GM12865 (cell line): ENCODE measurements at places on chromosomes 11 and 22.

DNA sequence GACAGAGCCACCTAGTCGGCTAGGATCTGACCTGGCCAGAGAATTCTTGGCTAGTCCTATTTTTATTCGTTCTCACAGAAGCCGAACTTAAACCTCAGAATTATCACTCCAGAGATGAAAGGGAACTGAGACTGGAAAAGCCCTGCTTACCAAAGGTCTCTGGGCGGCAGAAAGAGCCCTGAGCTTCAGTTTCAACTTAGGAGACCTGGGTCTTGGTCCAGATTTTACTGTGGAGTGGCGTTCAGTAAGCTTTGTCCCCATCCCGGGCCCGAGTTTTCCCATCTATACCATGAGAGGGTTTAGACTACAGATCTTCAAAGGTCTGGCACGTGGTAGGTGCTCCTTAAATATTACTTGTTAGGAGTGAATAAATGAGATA, 516 bp downstream of the NEU3 start:
- DNase-seq, result peak; percentile 40

DNA sequence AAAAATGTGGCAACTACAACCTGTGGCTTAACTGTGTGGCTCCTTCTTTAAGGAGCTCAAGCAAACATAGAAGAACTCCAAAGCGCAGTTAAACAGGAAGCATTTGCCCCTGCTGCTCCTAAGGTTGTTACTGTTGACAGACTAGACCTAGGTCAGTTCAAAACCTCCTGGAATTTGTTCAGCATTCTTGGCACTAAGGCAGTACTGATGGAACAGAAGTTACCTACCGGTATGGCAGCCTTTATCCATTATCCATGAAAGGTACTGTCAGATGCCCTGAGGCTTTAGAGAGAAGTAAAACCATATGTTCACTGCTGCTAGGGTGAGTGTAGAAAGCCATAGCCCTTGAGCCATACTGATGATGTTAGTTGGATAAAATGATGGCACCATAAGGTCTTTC, 916.5 kb upstream of the FAT3 start:
- no peak for DNase-seq

- no peak for DNase-seq
These were observed 5.1 kb upstream of the ARFGAP3 start for GRCh38 chr22:42862045-42862734.

- no peak for DNase-seq
These were observed 5.7 kb upstream of the SULT4A1 start for GRCh38 chr22:43867839-43868635.

DNA sequence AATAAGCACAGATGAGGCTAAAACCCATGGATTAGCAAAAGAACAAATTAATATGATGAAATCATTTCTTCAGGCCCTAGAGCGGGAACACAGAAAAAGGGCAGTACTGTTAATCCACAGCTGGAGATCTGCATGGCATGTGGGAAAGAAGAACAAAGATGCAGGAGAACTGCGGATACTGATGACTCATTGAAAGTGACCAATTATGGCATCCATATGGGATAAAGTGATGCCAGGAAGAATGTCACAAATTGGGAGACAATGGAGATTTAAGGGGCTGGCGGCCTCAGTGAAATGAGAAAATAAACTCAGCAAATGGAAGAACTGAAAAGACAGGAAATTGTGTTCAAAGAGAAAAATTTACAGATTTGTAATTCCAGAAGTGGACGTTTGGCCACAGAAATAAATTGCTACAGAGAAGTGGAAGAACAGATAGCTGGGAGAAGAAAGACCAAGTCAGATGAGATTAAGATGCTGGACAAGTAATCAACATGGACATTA, 39.4 kb downstream of the SIK3 start:
- DNase-seq, result no peak

DNA sequence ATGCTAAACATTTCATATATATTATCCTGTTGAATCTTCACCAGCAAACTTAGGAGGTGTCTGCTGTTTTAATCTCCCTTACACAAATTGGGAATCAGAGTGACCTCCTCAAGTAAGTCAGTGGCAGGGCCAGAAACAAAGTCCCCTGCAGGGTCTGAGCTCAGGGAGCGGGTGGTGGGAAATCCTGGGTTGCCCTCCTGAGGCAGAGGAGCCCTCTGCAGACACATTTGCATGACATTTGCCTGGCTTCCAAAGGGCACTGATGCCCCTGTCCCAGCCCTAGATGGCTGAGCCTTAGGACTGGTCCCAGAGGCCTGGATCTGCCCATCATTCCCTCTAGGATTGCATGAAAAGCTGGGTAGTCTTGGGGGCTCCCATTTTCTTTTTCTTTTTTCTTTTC, 2.1 kb upstream of the INPP5J start:
- no peak for DNase-seq

- DNase-seq, result no peak
These were observed at the start of gene FGF19 for GRCh38 chr11:69703768-69704507. TSS of gene FGF19 (minus strand) at chr11:69704022. CDS start at chr11:69703876, 146 bp downstream.

DNA sequence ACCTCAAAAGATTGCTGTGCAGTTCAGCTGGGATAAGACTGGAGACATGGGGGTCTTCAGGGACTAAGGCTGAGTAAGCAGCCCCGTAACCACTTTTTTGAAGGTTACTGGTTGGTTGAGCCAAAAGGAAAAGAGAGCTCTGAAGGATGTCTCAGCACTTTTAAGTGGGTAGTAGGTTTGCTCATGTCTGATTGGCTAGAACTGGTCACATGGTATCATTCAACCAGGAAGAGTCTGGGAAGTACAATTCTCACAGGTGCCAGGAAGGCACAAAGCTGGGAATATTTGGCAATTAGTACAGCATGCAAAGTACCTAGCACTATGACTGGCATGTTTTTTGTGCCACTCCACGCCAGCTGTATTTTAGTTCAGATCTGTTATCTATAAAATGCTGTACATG, 58.1 kb downstream of the SNX19 start:
- peak; percentile 22 for DNase-seq

GRCh38 chr11:117861151-117862018, 15.1 kb downstream of the FXYD6 start:
- DNase-seq, result no peak

- no peak for DNase-seq
These were observed 69.3 kb upstream of the TNRC6B start for GRCh38 chr22:40108396-40108795.

- no peak for DNase-seq
These were observed 5.0 kb downstream of the DPF2 start for GRCh38 chr11:65338676-65339075.

DNA sequence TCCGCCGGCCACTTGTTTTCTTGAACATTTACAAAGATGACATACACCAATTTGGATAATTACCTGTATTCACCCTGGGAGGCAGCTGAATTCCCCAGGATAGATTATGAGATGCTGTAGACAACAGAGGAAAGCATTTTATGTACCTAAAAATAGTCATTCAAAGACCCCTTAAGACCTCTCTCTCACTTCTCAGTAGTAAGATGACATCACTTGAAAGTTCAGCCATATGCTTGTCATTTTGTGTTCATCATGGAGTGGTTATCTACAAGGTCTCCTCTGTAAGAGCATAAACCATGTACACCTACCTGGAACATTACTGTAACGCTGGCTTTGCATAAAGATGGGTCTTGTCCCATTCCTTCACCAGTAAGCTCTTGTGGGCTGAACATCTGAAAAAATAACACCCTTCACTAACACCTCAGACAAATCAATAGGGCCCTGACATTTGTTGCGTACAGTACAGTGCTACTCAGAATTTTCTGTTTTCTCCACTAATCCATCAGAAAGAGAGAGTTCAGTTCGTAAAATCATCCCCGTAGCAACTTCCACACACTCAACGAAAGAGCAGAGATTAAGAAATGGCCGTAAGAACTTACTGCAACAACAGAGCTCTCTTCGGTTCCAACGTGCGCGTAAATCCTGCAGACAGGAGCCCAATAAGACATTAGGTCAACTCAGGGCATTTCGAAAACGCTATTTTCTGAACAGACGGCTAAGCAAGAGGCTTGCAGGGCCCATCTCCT, 15.6 kb upstream of the WDR74 start:
- DNase-seq, result peak; percentile 47

DNA sequence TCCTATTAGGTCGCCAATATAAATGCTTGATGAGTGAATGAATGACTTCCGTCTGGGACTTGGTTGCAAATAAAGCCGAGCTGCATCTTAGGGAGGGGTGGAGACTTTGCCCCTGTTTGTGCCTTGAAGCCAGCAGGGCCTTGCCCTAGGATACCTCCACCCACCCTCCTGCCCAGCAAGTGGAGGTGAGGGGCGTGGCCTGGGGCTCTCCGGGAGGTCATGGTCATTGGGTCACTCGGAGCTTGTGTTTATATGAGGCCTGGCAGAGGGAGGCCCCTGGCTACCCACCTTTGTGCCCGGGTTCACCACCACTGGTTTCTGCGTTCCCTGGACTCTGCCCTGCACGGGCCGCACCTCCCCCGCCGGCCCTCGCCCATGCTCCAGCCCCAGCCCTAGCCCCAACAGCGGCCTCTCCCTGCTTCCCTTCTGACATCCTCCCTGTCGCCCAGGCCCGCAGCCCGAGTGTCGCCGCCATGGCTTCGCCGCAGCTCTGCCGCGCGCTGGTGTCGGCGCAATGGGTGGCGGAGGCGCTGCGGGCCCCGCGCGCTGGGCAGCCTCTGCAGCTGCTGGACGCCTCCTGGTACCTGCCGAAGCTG, 4.3 kb downstream of the MPST start:
- DNase-seq, result no peak

GRCh38 chr11:88301488-88302140, 35.9 kb downstream of the CTSC start:
- peak; percentile 87 for DNase-seq

GRCh38 chr11:134592391-134592990, 180.4 kb upstream of the B3GAT1 start:
- peak; percentile 55 for DNase-seq

DNA sequence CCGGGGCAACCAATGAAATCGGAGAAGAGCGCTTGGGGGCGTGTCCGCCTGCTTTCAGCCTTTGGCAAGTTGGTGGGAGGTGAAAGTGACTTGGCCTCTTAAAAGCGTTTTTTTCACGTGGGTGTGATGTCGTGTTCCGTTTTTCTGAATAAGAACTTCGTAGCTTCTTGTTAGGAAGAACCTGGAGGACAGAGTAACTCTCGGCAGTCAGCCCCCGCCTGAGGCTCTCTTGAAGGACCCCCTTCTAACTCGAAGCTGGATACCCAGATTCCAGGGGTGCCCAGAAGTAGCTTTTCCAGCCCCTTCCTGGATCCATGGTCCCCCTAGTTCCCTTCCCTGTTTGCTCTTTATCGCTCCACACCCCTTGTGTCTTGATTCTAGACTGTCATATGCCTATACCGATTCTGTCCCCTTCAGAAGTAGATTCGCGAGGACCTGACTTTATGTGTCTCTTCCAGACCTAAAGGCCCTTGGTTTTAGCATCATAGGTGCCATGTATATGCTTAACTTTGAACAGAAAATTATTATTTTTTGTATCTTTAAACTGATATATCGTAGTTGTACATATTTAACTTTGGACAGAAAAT, 915 bp upstream of the OSBP start:
- no peak for DNase-seq

- DNase-seq, result no peak
These were observed 48.6 kb downstream of the SESN3 start for GRCh38 chr11:95182397-95182796.

GRCh38 chr22:43652845-43653244, 159.3 kb downstream of the EFCAB6 start:
- no peak for DNase-seq

DNA sequence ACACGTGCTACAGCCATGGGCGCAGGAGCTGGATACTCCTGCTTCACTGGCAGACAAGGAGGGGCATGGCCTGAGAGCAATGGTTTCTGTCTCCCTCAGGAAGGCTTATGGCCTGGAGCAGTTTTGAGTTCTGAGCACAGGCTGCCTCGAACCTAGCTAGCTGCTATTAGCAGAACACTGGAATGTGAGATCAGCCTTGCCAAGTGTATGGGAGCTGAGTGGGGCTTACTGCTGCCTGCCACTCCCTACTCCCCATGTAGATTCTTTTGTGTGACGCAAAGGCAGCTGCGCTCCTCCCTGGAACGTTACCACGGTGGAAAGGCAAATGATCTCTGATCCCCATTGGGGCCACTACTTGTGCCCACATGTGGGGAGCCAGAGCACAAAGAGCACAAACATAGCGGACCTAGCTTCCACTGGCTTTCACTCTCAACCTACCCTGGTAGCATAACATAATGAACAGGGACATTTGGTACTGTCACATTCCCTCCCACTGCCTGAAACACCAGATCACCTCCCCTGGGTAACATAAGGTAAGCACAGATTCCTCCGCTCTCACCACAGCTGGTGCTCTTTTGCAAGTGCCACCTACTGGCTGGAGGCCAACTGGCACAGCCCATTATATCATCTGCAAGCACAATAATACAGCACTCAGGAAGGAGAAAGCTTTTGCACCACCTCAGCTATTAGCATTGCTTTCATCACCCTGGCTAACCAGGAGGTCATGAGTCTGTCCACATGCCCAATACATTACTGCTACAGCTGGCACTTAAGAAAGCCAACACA, 84.6 kb upstream of the GUCY1A2 start:
- peak; percentile 8 for DNase-seq

- DNase-seq, result peak; percentile 63
These were observed 14.1 kb downstream of the WT1 start for GRCh38 chr11:32420937-32421901.

GRCh38 chr11:114358716-114359115, 41.6 kb downstream of the C11orf71 start:
- DNase-seq, result no peak

GRCh38 chr11:8315463-8315862, 51.8 kb upstream of the LMO1 start:
- no peak for DNase-seq

DNA sequence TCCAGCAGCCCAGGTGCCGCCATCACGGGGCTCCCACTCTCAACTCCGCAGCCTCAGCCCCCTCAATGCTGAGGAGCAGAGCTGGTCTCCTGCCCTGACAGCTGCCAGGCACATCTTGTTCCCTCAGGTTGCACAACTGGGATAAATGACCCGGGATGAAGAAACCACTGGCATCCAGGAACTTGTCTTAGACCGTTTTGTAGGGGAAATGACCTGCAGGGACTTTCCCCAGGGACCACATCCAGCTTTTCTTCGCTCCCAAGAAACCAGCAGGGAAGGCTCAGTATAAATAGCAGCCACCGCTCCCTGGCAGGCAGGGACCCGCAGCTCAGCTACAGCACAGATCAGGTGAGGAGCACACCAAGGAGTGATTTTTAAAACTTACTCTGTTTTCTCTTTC, at the start of gene SAA1:
SAA1 (plus strand) TSS at position 316 of the 400 bp plus-strand sequence. CDS start 624 bp downstream, outside the sequence.
- no peak for DNase-seq

DNA sequence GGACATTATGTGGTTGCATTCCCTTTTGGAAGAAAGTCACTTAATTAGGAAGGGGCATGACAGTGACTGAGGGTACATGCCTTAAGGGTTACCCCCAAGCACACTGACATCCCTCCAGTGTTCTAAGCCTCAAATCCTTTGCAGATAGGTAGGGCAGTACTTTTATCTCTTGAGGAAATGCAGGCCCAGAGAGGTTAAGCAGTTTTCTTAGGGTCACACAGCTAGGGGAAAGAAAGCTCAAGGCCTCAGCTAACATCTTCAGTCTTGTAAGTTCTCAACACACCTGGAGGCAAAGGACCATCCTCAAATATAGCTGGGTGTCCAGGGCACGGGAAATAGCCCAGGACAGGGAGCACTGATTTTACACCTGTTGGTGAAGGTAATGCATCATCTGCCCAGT, 31.6 kb downstream of the KIAA1671 start:
- DNase-seq, result no peak

GRCh38 chr11:116257092-116257491, 515.7 kb downstream of the BUD13 start:
- DNase-seq, result no peak

- no peak for DNase-seq
These were observed 4.2 kb downstream of the HEPN1 start for GRCh38 chr11:124923296-124923695.
